Breast epithelium (tissue), 4 donors: ENCODE measurements at places on chromosomes 7 and 10.

- no peak for DNase-seq
Observed at GRCh38 chr7:154956427-154956826, 46.5 kb downstream of the PAXIP1 start.

- no peak for DNase-seq
Observed at GRCh38 chr10:3635211-3635671, 149.8 kb downstream of the KLF6 start.

DNA sequence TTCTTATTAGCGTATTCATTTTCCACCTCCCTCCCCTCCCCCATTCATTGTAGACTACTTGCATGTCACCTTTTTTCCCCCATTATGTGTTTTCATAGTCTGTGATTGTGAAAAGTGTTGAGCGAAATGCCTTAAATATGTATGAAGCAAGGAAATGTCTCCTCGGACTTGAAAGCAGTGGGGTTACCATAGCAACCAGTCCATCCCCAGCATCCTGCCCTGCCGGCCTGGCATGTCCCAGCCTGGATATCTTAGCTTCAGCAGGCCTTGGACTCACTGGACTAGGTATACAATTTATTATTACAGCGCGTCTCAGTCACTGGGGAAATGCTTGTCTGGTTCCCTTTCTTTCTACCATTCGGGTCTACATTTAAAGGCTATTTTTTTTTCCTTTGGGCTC, 283.6 kb downstream of the BICC1 start:
- no peak for DNase-seq

GRCh38 chr7:102068846-102069245, 217.8 kb upstream of the SH2B2 start:
- DNase-seq: peak; percentile 30

- DNase-seq: no peak
Observed at GRCh38 chr7:131233193-131233592, 94.5 kb upstream of the MKLN1 start.

- DNase-seq: no peak
Observed at GRCh38 chr10:104584541-104584940, 56.5 kb upstream of the SORCS3 start.

DNA sequence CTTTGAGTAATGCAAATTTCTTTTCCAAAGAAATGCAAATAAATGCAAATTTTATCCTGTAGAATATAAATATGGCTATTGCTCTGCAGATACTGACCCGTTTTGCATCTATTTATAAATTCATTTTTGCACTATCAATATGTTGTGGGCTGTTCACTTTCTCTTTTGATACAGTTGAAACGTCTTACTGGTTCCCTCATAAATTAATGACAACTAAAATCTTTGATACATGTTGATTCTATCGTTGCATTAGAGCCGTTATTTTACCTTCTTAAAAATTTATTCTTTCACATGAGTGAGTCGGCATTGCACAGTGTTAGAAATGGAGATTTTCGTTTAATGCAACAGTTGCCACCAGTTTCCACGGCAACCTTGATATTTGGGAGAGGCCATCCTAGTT, 689.3 kb upstream of the FOXK1 start:
- no peak for DNase-seq

GRCh38 chr10:117532451-117533107, 10.0 kb upstream of the EMX2 start:
- DNase-seq: no peak

GRCh38 chr10:86450806-86451603, 70.6 kb downstream of the WAPL start:
- no peak for DNase-seq

- peak; percentile 34 for DNase-seq
Observed at GRCh38 chr7:1669954-1670893, at the start of gene ELFN1. ELFN1 (plus strand) TSS chr7:1670277; CDS start chr7:1744597, 74,320 bp downstream.

GRCh38 chr10:72466018-72466417, 111.3 kb upstream of the DNAJB12 start:
- no peak for DNase-seq

DNA sequence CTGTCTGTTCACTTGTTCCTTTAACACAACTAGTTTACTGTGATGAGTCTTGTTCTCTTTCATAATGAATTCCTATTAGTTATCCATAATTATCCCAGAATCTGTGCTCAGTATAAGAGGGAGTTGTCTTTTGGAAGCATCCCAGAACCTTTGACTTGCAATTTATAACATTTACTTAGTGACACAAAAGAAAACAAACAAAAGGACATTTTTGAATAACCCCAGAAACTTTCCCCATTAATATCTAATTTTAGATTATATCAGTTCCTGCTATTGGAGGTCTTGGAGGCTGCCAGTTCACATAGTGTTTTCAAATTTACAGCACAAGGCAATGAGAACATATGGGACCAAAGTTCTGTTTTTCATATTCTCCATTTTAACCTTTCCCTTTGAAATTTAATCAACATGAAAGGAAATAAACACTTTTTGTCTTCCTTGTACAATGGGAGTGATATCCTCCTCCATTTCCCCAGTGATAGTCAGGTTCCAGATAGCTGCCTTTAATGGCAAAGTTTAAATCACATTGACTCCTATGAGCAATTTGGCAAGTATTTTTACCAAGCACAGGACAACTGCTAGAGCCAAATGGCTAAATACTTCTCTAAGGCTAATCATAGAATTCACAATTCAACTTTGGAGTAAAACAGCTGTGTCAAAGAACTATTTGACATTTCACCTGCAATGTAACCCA, 37.1 kb upstream of the GNAT3 start:
- DNase-seq: no peak

DNA sequence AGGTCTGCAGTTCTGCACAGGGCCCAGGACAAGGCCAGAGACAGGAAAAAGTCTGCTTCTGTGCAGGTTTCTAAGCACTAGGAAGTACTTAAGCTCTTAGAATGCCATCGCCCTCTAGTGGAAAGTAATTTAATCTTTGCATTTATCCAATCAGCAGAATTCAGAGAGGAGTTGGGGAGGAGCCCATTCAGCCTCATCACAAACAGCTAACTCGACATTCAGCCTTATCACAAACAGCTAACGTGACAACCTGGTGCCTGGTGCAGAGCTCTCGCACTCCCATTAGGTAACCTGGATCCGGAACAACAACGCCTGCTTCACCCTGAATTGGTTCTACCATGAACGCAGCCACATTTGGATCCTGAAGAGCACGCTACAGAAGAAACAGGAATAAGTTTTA, 15.2 kb downstream of the OAT start:
- DNase-seq: no peak

DNA sequence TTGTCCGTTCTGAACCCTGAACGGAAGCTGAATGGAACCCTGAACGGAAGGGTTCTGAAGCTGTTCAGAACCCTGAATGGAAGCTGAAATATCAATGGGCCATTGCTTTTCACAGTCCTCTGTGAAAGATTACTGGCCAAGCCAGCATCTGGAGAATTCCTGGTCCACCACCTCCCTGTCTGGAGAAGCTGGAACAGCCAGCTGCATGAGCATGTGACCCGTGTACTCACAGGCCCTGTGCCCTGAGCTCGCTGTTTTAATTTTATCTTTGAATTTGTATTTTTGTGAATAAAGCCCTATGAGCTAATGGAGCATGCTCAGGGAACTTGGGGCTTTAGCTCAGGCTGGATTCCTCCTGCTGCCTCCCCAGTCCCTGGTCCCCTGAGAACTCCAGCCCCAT, 37.2 kb downstream of the HTRA1 start:
- DNase-seq: no peak

GRCh38 chr10:35458500-35459448, 122.5 kb downstream of the CCNY start:
- no peak for DNase-seq

GRCh38 chr7:28005075-28005846, 175.3 kb downstream of the JAZF1 start:
- DNase-seq: no peak

- DNase-seq: no peak
Observed at GRCh38 chr7:118195837-118196474, 12.0 kb downstream of the LSM8 start.

DNA sequence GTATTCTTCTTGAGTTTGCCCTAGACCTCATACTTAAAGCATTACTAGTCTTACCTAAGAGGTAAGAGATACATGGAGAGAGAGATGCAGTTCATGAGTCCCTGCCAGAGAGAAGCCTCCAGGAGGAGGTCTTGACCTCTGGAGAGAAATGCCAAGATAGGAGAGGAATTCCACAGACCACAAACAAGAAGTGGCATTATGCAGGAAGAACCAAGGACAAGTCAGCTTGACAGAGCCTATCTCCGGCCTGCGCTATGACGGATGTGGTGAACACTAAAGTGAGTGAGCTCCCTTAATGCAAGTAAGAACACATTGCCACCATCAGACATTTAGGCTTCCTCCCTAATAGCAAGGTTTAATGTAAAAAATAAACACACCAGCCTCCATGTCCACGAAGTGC, 27.9 kb upstream of the COL1A2 start:
- DNase-seq: no peak

DNA sequence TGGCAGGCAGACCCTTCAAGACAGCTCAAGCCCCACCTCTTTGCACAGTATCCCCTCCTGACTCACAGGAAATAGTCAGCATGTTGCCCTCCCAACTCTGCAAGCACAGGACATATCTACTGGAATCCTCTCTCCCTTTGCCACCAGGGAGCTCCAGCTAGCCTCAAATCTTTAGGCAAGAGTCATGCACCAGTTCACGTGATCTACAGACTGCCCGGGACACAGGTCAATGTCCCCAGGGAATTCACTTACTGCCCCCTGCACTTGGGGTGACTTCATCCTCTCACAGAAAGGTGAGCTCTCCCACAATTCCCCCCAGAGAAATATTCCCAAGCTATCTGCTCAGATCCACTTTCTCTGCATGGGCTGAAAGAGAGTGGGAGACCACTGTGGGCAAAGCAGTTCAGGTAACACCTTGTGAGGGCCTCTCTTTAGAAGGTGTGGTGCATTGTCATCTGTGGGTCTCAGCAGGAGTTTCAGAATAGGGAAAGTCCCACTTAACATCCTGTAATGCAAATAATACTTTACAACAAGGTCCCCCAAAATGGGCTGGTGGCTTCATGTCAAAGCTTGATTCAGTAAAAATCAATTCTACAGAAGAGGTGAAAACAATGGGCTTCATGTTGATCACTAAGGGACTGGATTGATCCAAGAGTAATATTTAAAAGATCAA, 129.9 kb downstream of the NOC3L start:
- no peak for DNase-seq

DNA sequence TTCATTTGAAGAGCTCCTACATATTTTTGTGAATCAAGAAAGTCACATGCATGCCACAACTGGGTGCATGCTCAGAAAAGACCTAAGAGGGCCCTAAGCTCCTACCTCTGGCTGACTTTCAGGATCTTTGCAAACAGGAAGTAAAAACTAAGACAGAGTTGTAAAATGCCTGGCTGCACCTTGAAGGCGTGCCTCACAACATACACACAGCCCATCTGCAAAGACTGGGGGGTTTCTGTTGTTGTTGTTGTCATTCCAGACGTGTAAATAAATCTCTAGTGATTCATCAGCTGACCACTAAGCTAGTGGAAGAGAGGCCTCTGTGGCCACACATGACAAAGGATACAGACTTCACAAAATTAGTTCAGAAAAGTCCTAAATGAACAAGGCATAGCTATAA, 31.8 kb downstream of the SMURF1 start:
- no peak for DNase-seq

- no peak for DNase-seq
Observed at GRCh38 chr10:56599201-56599600, 238.1 kb upstream of the ZWINT start.
